ENCODE measurements at places on chromosomes 3 and 15.

DNA sequence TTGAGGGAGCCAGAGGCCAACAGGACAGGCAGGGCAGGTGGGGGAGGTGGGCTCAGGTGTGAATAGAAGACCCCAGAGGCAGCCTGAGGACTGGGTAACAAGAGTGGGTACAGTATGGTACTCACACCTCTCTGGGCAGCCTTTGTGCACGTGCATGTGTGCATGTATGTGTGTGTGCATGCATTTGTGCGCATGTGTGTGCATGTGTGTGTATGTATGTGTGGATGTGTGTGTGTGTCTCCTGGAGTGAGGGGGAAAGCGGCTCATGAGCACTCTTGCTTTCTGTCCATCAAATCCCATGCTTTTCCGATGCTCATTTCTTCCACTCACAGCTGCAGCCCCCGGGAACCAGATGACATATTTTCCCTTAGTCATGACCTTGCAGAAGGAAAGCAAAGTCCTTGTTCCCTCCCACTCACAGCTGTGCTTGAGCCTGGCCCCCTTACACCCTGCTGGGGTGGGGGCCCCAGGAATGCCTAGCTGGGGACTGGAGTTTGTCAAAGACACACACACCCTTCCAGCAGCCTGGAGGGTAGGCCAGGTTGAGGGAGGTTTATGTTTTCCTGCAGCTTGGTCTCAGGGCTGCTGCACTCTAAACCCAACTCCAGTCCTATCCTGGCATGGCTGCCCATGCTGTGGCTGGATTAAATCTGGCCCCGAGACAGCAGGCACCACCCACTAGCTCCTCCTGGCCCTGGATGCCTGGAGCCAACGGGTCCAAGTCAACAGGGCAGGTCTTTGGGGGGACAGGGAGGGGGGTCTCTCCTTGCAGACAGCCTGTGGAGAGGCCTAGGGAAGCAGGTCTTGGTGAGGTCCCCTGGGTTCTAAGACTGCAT is 22.5 kb downstream of the CCDC33 start:
- no peak for DNase-seq

GRCh38 chr3:150407808-150408220 is 284 bp upstream of the TSC22D2 start:
- DNase-seq, result peak; percentile 64

DNA sequence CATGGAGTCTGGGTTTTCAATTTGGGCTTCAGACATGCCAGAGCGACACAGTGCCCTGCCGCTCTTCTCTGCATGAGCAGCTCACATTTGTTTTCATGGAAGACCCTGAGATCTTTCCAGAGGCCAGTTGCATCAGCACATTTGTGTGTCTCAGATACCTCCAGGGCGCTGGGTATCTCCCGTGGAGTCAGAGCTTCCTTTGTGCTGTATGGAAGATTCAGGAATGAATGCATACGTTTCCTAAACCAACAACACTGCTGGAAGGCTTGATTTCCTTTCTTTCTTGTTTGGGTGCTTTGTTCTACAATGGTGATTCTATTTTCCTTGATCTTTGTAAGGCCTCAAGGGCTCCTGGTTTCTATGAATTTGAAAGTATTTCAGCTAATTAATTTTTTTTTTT is 106.5 kb downstream of the CACNA2D3 start:
- DNase-seq, result no peak

GRCh38 chr3:79255702-79256101 is 512.1 kb downstream of the ROBO1 start:
- no peak for DNase-seq

GRCh38 chr3:60079076-60079475 is 1029.3 kb upstream of the CFAP20DC start:
- DNase-seq, result no peak

DNA sequence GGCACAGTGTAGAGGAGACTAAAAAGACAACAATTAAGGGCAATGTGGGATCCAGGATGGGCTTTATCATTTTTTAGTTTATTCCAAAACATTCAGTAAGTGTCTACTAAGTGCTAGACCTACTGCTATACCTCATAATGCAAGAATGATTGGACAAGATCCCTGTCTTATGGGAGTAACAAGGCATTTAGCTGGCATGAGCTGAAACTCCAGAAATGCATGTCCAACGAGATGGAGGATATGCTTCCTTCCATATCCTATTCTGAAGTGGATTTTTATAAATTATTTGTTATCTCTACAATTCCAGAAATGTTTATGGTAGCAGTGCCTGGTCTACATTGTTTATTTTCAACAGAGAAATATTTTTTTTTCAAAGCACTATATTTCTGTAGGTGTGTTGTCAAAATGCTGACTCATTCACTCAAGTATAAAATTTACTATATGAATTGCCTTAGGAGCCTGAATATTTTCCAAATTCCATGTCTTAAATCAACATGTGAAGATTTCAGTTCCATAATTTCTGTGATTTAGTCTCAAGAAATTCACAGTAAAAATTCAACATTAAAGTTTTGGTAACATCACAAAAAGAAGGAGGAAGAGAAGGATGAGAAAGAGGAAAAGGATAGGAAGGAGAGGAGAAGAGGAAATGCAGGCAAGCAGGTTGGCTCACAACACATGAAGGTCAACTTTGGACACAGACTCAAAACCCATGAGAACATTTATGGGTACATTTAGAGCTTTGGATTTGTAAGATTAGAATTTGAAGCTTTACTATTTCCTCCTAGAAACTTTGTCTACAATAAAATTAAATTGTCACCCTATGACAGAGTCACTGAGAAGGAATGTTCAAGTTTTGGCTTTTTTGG is 88.6 kb downstream of the P3H2 start:
- no peak for DNase-seq

GRCh38 chr3:27049792-27050191 is 319.4 kb downstream of the NEK10 start:
- no peak for DNase-seq

- no peak for DNase-seq
Measured at GRCh38 chr3:9345041-9345440, 17.8 kb upstream of the THUMPD3 start.

- DNase-seq, result peak; percentile 35
Measured at GRCh38 chr3:183254487-183255347, 1.7 kb downstream of the B3GNT5 start.

- no peak for DNase-seq
Measured at GRCh38 chr3:197260491-197261163, 37.8 kb downstream of the DLG1 start.

DNA sequence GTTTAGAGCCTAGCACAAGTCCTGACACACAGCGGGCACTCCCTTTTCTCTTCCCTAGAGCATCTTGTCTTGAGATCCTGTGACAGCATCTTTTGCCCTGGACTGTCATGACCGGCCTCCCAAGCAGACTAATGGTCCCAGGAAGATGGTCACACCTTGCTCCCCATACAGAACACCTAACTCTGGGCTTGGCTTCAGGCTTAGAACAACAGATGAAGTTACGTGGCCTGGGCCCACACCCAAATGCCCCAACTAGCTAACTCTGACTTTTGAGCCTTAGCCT is 781 bp upstream of the IP6K1 start:
- DNase-seq, result no peak

DNA sequence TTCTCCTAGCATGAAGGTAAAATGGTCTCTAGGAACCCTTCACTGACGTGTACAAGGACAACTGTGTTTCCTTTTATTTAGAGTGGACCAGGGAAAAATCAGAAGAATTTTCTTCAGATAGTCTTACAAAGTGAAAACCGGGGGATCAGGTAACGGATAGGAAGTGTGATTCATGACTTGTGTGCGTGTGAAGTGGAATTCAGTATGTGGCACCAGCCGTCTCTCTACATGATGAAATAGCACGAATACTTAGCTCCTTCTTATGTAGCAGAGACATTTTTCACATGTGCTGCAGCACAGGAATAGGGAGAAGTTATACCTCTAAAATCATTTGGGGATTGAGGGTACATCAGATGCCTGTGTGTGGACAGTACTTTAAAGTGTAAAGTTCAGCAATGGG is 159.2 kb downstream of the MEX3B start:
- peak; percentile 78 for DNase-seq

GRCh38 chr3:125202197-125202596 is 10.4 kb downstream of the SLC12A8 start:
- DNase-seq, result no peak

DNA sequence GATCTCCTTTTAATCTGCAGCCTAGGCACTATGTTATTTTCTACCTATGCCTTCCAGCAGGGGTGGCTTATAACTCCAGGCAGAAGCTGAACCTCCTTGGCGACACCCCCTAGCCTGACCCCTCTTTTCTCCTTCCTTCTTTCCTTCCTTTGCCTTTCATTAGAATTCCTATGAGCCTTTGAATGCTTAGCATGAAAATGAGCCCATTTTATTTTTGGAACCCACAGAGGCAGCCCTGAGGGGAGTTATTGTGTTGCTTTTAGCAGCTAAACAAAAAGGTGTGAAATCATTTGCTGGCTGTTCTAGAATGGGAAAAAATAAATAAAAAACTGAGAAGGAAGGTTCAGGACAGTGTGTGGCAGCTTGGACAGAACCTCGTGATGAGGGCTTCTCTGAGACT is 164.6 kb upstream of the ICE2 start:
- no peak for DNase-seq

GRCh38 chr3:184508938-184509337 is 52.6 kb upstream of the EPHB3 start:
- no peak for DNase-seq

GRCh38 chr15:75431270-75431669 is 20.2 kb downstream of the SIN3A start:
- DNase-seq, result no peak

DNA sequence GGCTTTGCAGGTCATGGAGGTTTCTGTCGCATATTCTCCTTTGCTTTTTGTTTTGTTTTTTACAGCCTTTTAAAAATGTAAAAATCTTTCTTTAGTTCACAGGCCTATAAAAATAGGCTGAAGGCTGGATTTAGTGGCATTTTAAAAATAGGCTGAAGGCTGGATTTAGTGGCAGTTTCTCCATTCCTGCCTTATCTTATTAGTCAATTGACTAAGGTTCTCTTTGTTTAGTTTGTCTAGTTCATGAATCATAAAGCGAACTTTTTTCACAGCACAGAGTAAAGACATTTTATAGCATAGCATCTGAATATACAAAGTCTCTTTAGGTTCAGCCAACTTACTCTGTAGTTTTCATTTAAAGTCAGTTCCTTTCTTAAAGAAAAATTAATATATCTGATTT is 31.4 kb downstream of the AP4E1 start:
- DNase-seq, result no peak

- no peak for DNase-seq
Measured at GRCh38 chr3:183013074-183013473, 32.7 kb upstream of the DCUN1D1 start.

- no peak for DNase-seq
Measured at GRCh38 chr3:103904991-103905390, 1461.7 kb upstream of the ALCAM start.

- no peak for DNase-seq
Measured at GRCh38 chr3:47014036-47014435, 34.6 kb downstream of the NBEAL2 start.

- no peak for DNase-seq
Measured at GRCh38 chr3:7667774-7668173, 806.9 kb downstream of the GRM7 start.

DNA sequence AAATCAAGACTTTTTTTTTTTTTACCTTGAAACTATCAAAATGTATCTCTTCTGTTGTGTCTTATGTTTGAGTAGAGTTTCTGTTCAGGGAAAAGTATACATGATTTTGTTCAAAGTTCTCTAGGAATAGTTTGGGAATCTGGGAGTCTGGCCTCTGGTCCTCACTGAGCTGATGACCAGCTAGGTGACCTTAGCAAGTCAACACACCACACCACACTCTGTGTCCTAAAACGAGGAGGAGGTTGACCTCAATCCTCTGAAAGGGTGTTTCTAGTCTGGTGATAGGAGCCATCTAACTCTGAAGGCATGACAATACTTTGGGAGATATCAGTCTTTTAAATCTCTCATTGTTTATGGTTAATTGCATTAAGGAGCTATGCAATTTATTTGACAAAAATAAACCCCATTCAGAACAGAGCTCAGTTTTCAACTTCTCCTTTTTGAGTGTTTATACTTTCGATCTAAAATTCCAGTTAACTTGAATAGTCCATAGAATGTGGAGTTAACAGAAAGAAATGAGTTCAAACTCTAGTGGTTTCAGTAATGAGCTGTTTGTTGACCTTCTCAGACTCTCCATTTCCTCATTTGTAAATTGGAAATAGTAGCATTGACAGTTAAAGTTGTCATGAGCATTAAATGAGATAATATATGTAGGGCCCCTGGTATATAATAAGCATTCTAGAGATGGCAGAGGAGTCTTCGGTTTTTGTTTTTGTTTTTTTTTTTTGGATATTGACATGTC is 112.2 kb upstream of the LRRN1 start:
- DNase-seq, result no peak

DNA sequence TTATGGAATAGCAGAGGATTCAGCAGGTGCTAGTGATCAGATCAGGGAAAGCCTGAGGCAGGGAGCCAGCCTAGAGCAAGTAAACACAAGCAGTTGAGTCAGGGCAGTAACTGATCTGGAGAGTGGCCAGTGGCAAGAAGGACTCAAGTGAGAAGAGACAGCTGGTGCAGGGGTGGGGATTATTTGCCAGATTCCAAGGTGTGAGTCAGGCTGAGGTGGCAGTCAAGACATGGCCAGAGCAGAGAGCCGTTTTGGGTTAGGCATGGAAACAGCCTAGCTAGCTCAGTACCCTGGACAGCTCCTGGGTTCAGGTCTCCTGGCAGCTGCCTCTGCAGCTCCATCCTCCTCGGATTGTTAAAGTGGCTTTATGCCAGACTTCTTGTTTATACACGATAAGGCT is 281.9 kb upstream of the ONECUT1 start:
- peak; percentile 5 for DNase-seq

- no peak for DNase-seq
Measured at GRCh38 chr3:154642145-154642544, 212.2 kb upstream of the GPR149 start.

GRCh38 chr3:59056706-59057105 is 6.9 kb upstream of the CFAP20DC start:
- no peak for DNase-seq

- DNase-seq, result no peak
Measured at GRCh38 chr15:89184886-89185526, 36.4 kb downstream of the RLBP1 start.

DNA sequence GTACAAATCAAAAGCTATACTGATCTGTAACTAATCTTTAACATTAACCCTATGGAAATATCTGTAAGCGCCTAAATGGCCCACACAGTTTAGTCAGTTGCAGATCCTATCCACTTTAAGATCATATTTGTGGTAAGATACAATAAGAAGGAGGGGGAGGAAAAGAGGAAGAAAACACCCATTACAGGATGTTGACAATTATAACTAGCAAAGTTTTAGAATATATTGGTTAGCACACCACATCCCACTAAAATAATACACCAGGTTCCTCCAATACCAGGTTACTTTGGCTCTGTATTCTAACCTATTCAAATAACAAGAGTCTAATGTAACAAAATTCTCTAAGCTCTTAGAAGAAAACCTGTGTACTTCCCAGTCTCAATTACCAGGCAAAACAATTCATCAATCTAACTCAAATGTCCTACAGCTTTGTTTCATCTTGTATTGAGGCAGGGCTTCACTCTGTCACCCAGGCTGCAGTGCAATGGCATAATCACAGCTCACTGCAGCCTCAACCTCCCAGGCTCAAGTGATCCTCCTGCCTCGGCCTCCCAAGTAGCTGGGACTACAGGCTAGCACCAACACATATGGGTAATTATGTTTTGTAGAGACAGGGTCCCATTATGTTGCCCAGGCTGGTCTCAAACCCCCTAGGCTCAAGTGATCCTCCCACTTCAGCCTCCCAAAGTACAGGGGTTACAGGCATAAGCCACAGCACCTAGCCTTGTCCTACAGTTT is 4.2 kb downstream of the SLC4A7 start:
- DNase-seq, result no peak

GRCh38 chr3:186180891-186181481 is 72.1 kb upstream of the ETV5 start:
- DNase-seq, result no peak

GRCh38 chr15:55267401-55268175 is 22.0 kb downstream of the RAB27A start:
- DNase-seq, result peak; percentile 14

Data from Daoy (cell line).